ENCODE measurements at places on chromosomes 5 and 9.

- no peak for DNase-seq
These were observed 889 bp upstream of the ADAMTS12 start for GRCh38 chr5:33892620-33893137.

DNA sequence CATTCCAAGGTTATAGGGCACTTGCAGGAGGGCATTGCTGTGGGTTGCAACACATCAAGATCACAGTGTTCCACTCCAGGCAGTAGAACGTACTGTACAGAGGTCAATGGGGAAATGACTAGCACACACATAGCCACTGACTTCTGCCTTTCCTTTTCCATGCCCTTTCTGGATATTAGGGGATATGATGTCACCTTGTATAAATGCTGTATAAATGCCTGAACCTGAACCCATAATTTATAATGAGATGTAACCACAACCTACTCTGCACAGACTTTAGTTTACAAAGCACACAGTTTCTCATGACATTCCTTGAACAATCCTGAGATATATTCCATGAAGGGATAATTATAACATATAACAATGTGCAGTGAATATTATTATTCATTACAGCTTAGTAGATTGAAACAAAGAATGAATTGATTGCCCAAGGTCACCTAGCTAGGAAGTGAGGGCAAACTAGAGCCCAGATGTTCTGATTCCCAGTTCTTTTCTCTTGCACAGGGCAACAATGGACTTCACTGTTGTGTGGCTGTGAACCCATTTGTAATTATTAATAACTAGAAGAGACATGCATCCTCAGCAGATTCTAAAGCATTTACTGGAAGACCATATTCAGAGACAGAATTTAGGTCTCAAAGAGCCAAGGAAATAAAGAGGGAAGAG is 5.6 kb upstream of the ABLIM3 start:
- DNase-seq: no peak

- no peak for DNase-seq
These were observed 7.5 kb downstream of the ZNF366 start for GRCh38 chr5:72499730-72500129.

DNA sequence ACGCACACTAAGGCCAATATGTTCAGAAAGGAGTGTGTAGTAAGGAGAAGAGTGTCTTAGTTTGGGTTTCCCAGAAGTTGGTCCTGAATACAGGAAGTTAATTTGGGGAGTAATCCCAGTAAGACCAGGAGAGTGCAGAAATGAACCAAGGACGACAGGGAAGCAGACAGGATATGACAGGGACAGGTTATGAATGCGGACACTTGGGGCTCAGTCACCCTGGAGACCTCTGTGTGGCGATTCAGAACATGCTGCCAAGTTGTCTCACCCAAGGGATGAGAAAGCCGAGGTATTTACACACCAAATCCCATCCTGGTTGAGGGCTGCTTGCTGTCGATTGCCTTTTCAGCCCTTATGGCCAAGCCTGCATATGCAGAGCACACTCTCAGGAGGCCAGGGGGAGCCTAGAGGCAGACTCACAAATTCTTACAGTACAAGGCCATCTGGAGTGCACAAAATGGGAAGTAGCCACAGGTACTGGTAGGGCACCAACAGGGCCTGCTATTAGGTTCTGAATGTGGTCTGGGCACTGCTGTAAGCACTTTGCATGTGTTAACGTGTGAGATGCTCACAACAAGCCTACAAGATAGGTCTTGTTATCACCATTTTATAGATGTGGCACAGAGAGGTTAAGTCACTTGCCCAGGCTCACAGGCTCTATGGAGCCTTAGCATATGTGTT is 233.1 kb upstream of the ANKRD55 start:
- no peak for DNase-seq

GRCh38 chr9:4111233-4112008 is 188.4 kb downstream of the GLIS3 start:
- no peak for DNase-seq

GRCh38 chr5:143955141-143955540 is 143.2 kb downstream of the HMHB1 start:
- no peak for DNase-seq

- no peak for DNase-seq
These were observed 27.2 kb upstream of the ZNF608 start for GRCh38 chr5:124773315-124774311.

- DNase-seq: no peak
These were observed 50.9 kb downstream of the ANKRD31 start for GRCh38 chr5:75185763-75186162.

DNA sequence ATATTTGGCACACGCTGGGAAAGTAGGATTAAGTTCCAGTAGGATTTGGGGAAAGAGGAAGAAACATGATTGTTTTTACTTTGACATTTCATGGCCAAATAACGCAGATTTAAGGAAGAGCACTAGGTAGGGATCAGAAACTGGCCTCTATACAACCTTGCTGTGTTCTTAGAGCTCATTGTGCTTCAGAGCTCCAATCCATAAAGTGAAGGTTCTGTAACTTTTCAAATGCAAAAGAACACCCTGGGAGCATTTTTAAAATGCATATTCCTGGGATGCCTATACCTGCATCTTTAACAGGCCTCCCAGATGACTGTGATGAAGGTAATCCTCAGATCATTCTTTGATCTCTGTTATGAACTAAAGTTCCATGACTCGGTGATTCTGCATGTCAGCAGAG is 77.1 kb downstream of the YIPF5 start:
- DNase-seq: no peak
